Activated naive CD4-positive, alpha-beta T cell (primary cell): ENCODE measurements at places on chromosomes 16 and 17.

- DNase-seq = no peak
Measured at GRCh38 chr17:82936768-82937171, 96.9 kb upstream of the ZNF750 start.

GRCh38 chr17:51010173-51010675, 110.4 kb downstream of the SPAG9 start:
- no peak for DNase-seq

GRCh38 chr16:89619840-89620239, 6.4 kb downstream of the DPEP1 start:
- DNase-seq = no peak

DNA sequence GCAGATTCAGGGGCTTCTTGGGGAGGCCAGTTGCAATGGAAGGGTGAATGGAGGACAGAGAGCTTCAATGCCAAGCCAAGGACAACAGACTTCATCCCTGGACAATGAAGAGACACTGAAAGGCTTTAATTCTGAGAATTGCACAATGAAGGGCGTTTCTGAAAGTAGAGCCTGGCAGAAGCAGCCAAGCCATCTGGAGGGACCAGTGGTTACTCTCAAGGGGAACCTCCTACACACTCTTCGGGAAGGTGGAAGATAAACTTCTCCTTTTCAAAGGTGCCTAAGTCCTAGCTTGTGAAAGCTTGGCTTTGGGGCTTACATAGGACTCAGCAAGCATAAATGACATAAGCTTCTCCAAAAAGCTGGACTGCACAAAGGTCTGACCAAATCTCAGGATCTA, 6.2 kb upstream of the CES1 start:
- no peak for DNase-seq

DNA sequence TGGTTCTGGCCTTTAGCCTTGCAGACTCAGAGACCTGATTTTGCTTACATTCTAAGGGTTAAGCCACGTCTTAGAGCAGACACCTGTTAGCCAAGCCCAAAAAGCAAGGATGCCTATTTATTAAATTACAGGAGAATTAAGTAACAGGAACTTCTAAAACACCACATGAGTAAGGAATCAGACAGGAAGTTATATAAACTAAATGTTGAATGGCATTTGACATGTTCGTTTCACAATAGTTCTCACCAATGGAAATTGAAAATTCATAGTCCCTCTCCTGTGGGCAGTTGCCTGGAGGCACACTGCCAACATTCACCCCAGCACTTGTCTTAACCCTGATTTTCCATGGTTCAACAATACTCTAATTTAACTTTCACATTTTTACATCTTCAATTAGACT, 9.0 kb downstream of the KRTAP9-7 start:
- no peak for DNase-seq

GRCh38 chr16:9966569-9967157, 215.6 kb downstream of the GRIN2A start:
- no peak for DNase-seq

GRCh38 chr16:50841081-50841886, 99.4 kb downstream of the CYLD start:
- no peak for DNase-seq

DNA sequence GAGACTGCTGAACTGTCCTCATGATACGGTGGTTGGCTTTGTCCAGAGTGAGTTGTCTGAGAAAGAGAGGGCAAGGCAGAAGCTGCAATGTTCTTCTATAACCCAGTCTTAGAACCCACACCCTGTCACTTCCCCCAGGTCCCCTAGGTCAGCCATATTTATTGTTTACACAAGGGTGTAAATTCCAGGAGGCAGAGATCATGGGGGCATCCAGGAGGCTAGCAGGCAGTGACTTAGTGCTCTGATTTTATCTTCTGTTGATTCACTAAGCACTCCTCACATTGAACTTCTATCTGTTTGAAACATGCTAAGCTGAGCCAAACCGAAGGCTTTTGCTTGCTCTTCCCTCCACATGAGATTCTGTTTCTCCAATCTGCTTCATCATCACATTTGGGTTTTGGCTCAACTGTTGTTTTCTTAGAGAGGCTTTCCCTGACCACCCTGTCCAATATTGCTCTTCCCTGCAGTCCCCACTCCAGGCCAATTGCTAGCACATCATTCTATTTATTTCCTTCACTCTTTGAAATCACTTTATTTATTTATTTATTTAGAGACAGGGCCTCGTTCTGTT, 34.3 kb upstream of the SHISA9 start:
- DNase-seq = no peak

DNA sequence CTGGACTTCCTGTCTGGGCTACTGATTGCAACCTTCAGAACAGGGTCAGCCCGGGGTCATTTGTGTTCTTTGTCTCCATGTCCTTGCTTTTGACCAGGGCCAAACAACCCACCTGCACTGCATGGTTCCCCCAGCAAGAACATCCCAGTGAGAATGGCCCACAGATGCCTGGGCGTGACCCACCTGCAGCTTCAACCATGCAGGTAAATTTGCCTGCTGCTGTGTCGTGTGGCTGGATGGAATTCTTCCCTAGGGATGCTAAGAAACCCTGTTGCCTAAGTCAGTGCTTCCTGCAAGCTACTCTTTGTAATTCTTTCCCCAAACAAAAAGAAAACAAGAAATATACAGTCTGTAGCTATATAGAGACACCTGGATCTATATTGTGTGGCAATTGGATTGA, 12.5 kb downstream of the CDH13 start:
- DNase-seq = no peak

DNA sequence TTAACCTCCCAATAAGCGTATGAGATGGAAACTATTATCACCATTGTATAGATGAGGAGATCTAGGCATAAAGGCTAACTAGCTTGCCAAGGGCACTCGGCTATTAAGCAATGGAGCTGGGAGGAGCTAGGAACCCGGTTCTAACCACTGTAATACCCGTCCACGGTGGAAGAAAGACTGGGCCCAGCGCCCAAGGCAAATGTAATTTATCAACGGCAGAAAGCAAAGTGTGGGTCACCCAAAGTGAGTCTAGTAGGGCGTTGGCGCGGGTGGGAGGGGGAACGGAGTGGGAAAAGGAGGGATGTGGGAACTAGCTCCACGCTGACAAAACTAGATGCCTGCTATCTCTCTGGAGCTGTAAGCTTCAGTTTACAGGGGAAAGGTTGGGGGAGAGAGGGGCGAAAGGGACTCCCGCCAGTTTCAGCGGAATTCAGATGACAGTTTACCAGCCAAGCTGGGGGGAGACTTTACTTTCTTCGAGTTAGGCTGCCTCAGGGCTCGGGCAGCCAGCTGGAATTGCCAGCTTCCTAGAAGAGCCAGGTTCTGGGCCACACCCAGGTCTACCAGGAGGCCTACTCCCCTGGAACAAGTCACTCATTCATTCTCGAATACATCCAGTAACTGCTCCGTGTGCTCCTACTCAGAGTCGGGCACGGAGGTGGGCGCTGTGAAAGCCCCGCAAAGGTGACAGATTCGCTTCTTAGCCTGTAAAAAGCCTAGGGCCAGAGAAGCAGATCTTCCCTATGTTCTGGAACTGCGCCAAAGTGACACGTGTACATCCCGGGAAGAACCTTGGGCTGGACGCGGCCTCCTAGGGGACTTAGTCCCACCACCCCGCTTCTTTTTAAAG, 837 bp downstream of the LRRC59 start:
- DNase-seq = no peak

DNA sequence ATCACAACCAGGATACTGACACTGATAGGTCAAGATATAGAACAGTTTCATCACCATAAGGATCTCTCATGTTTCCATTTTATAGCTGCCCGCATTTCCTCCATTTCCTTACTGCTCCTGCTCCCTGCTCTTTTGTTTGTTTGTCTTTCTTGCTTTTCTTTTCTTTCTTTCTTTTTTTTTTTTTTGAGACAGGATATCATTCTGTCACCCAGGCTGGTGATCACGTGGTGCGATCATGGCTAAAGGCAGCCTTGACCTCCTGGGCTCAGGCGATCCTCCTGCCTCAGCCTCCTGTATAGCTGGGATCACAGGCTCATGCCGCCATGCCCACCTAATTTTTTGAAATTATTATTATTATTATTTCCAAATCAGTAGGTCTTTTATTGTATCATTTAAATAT, 31.7 kb downstream of the PRAC1 start:
- no peak for DNase-seq

DNA sequence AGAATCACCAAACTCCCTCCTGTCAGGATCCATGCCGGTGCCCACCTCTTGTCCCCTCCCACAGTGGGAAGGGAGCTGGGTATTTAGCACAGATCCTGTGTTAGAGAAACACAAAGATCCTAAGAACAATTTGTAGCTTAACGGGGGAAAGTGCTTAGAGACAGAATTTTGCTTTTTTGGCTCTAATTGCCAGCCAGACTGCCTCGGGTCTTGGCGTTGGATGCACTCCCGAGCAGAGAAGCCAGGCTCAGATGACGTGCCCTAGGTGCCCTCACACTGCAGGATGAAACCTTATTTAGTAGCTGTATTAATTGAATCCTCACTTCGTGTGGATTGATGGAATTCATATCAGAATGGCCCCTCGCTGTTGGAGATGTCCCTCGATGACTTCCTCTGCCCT, 22.5 kb upstream of the MAF start:
- DNase-seq = no peak

DNA sequence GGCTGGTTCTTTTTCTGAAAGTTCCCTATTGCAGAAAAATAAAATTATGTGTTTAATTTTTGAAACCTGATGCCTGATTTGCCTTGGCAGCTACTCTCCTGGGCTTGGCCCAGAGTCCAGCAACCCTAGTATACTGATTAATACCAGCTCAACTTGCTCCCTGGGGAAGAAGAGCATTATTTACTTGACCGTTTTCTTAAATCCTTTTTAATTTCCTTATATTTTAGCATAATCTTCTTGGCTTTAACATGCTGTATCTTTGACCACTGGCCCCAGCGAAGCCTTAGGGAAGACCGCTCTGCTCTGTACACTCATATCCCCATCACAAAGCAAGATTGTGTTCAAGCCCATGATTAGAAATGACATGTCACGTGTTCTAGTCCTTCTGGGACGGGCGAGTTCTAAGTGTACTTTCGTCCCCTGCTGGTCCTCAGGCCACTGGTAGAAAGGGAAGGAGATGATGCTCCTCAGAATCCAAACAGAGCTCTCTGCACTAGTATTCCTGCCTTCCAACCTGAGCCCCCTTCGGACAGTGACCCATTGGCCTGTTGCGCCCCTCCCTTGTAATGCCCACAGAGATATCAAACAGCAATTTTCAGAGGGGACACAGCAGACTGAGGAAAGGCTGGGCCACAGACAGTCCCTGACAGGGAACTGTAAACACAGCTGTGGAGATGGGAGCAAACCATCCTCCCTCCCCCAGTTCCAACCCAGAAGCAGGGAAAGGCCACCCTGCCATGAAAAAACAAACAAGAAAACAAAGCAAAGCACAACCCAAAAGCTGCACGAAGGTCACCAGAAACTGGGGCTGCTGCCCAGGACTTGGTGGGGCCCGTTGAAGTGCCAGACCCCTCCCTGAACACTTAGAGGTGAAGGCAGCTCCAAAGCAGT, 4.3 kb upstream of the EZH1 start:
- no peak for DNase-seq

DNA sequence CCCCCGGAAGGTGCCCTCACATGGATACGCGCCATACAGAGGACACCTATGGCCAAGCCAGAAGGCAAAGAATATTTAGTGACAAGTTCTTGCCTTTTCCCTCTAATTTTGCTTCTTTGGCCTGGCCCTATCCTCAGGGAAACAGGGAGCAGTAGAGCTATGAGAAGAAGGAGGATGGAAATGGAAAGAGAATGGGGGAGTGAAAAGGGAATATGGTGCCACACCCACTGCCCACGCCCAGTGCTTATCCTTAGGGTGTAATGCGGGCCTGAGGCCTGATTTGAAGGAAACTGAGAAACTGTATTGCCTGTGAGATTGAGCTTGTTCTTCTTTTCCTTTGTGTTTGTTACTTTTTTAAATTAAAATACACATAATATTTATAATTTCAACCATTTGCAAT, 255.1 kb downstream of the HS3ST3A1 start:
- DNase-seq = no peak

DNA sequence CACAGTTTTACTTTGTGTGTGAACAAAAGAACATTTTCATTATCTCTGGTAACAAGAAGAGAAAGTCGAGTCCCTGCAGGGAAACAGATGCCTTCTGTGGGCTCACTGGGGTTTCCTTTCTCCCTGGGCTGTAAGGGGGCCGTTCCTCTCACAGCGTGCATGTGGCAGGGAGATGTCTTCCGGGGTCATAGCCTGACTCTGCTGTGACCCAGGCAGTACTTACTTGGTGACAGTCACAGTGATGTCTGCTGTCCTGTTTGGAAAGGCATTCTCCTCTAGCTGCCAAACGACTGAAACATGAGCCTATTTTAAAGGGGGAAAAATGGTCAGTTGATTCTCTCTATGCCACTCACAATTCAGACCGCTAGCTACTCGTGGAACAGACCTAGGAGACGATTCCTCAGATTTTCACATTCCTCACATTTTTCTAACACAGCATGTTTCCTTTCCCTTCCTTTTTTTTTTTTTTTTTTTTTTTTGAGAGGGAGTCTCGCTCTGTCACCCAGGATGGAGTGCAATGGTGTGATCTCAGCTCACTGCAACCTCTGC, 7.3 kb downstream of the HASPIN start:
- DNase-seq = no peak

DNA sequence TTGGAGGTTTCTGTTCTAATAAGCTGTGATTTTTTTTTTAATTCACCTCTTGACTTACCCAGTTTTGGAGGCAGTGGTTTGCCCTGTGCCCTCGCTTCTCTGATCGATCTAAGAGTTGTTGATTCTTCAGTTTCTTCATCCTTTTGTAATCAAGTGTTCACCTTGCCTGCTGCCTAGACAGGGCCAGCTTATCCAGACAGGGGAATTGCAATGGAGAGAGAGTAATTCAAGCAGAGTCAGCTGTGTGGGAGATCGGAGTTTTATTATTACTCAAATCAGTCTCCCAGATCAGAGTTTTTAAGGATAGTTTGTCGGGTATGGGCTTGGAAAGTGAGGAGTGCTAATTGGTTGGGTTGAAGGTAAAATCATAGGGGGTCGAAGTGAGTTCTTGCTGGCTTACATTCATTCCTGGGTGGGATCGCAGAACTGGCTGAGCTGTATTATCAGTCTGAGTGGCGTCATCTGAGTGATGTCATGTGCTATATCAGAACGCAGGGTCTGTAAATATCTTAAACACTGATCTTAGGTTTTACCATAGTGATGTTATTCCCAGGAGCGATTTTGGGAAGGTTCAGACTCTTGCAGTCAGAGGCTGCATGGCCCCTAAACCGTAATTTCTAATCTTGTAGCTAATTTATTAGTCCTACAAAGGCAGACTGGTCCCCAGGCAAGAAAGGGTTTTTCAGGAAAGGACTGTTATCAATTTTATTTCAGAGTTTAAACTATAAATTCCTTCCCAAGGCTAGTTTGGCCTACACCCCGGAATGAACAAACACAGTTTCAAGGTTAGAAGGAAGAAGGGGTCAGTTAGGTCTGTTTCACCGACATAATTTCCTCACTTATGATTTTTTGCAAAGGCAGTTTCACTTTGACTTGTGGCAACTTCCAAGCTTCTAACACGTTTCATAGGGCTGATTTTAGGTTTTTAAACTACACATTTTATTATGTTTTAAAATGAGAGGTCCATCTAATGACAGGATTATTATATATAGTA, 21.5 kb upstream of the KCNJ16 start:
- no peak for DNase-seq

DNA sequence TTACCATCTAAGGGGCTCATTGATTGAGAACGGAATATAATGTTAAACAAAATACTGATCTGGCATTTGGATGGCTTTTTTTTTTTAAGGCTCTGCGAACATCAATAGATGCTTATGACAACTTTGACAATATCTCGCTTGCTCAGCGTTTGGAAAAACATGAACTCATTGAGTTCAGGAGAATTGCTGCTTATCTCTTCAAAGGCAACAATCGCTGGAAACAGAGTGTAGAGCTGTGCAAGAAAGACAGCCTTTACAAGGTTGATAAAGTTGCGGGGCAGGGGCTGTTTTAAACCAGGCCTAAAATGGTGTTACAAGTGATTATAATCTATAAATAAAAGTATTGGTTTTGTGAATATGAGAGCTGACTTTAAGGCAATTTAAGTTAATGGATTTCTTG, 22.3 kb downstream of the PTRH2 start:
- DNase-seq = no peak
